GM23248 (cell line): ENCODE measurements at places on chromosomes 7 and 10. TPM values are rescaled to one million over a fixed set of nuclear protein-coding genes. Genes with fewer than 3 reads are reported as not detected.

The EIF4H gene
- total RNA-seq, result 261 and 305 TPM in 2 replicates

The CTAGE15 gene
- total RNA-seq, result not detected in 2 replicates

The ABCB8 gene
- 31.6 and 32.2 TPM in 2 replicates for total RNA-seq

The UPK3BL1 gene
- total RNA-seq, result 10.8 and 13.3 TPM in 2 replicates

The ERVW-1 gene
- total RNA-seq, result not detected in 2 replicates

The IGFBP1 gene
- total RNA-seq, result 1.3 TPM in 1 of 2 replicates, not detected in the other

The AZGP1 gene
- total RNA-seq, result not detected in 2 replicates

The MSMB gene
- total RNA-seq, result not detected in 2 replicates

The ATP5F1C gene
- 229 and 315 TPM in 2 replicates for total RNA-seq

The LRMDA gene
- 0.13 TPM in 1 of 2 replicates, not detected in the other for total RNA-seq

The TRIM74 gene
- not detected in 2 replicates for total RNA-seq

The TMEM273 gene
- total RNA-seq, result not detected in 2 replicates

The TBXAS1 gene
- not detected in 2 replicates for total RNA-seq

The ADGRA1 gene
- not detected in 2 replicates for total RNA-seq

The AKR1C2 gene
- 9.6 and 13.7 TPM in 2 replicates for total RNA-seq

The PRKCQ gene
- total RNA-seq, result not detected in 2 replicates

The INHBA gene
- total RNA-seq, result 5.2 and 5.5 TPM in 2 replicates

The ANKRD2 gene
- not detected in 2 replicates for total RNA-seq

The IQCE gene
- total RNA-seq, result 14.9 and 24.4 TPM in 2 replicates

The FAM180A gene
- 53.5 and 60.1 TPM in 2 replicates for total RNA-seq

The KNDC1 gene
- total RNA-seq, result 0.54 and 0.76 TPM in 2 replicates

The DNTT gene
- not detected in 2 replicates for total RNA-seq

The AGBL3 gene
- 2.4 TPM in 2 replicates for total RNA-seq

The PDE6C gene
- total RNA-seq, result not detected in 2 replicates

The GIMAP4 gene
- total RNA-seq, result not detected in 2 replicates
